Hematopoietic multipotent progenitor cell treated with erythropoietin and hydrocortisone succinate and interleukin-3 and kit ligand, for 6 days (in vitro differentiated cells): ENCODE measurements at places on chromosomes 16 and 17.

- no peak for DNase-seq
Measured at GRCh38 chr17:41442739-41443138, 2.0 kb upstream of the KRT38 start.

DNA sequence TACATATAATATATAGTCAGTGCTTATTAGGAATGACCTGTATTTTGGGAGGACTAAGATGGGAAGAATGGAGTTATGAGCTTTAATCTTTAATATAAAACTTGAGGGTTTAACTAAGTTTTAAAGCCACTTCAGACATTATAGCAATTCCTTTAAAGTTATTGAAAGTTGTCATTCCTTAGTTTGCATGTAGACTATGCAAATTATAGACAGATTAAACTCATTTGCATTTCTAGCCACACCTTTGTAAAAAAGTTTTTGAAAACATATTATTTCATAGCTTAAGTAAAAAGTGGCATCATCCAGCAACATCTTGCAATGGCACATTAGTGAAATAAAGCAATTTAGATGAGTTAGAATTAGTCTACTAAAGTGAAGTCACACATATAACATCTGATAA, 49.8 kb downstream of the C17orf58 start:
- no peak for DNase-seq

DNA sequence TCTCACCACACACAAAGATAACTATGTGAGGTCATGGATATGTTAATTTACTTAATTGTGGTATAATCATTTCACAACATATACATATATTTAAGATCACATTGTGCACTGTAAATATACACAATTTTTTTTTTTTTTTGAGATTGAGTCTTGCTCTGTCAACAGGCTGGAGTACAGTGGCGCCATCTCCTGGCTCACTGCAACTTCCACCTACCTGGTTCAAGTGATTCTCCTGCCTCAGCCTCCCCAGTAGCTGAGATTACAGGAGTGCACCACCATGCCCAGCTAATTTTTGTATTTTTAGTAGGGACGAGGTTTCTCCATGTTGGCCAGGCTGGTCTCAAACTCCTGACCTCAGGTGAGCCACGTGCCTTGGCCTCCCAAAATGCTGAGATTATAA, 11.5 kb upstream of the PRSS54 start:
- DNase-seq = peak; percentile 71

- DNase-seq = no peak
Measured at GRCh38 chr17:75266316-75267152, 4.5 kb downstream of the MIF4GD start.
